ENCODE measurements at places on chromosomes 16 and 17.

- H3K36me3 ChIP-seq, result peaks cover 14% of the 10 kb centered on the region
- H3K4me3 ChIP-seq, result no peak overlapping the region
- H3K27me3 ChIP-seq, result no peaks in the 10 kb centered on the region
- peaks cover 13% of the 10 kb centered on the region for H3K4me1 ChIP-seq
- no peak for DNase-seq
Measured at GRCh38 chr16:75340741-75341491, 89.5 kb upstream of the BCAR1 start.

DNA sequence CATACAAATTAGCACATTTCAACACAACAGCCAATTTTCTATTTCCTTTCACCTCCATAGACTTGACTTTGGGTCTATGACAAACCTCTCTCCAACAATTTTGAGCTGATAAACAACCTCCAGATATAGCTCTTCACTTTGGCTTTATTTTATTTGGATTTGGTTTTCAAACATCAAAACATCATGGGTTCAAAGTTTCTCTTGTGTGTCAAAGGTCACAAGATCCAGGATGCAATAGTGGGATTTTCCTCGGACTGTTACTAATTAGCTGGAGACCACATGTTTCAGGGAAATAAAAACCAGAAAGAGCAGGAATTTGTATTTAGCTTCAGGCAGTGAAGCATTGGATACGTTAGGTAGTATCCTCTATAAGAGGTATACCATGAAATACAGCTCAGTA lies 351.0 kb upstream of the SOX9 start:
- no peak overlapping the region for H3K4me3 ChIP-seq
- no peaks in the 10 kb centered on the region for H3K36me3 ChIP-seq

DNA sequence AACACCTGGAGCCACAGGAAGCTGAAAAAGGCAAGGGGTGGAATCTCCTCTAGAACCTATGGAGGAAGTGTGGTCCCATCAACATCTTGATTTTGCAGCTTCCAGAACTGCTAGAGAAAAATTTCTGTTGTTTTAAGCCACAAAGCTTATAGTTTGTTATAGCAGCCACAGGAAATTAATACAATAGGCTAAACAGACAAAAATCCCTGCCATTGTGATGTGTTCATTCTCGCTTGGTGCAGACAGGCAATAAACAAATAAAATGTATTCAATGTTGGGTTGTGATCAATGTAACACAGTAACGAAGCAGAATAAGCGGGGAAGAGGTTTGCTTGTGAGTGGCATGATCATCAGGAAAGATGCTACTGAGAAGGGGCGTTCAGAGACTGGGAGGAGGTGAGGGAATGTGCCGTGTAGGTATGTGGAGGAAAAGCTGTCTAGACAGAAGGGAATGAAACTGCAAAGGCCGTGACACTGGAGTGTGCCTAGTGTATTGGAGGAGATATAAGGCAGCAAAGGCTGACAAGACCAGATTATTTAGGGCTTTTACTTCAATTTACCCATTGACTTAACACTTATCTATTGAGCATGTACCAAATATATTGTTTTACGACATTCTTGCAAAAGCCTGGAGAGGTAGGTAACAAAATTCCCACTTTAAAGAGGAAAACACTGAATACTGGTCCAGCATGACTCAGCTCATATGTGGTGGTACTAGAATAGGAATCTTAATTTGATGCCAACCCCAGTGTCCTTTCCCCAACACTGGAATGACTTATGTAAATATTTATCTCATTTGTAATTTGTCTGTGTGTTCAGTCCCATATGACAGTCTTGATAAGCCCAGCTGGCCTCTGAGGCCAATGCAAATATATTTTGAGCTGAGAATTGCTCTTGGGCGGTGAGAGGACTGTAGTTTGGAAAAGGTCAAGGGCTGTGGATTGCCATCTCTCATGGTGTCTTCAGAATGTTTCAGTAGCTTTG lies 375.9 kb downstream of the CDH13 start:
- no peaks in the 10 kb centered on the region for H3K27me3 ChIP-seq
- H3K4me1 ChIP-seq, result no peaks in the 10 kb centered on the region
- H3K4me3 ChIP-seq, result no peak overlapping the region
- H3K36me3 ChIP-seq, result no peaks in the 10 kb centered on the region
- no peak overlapping the region for H3K27ac ChIP-seq

DNA sequence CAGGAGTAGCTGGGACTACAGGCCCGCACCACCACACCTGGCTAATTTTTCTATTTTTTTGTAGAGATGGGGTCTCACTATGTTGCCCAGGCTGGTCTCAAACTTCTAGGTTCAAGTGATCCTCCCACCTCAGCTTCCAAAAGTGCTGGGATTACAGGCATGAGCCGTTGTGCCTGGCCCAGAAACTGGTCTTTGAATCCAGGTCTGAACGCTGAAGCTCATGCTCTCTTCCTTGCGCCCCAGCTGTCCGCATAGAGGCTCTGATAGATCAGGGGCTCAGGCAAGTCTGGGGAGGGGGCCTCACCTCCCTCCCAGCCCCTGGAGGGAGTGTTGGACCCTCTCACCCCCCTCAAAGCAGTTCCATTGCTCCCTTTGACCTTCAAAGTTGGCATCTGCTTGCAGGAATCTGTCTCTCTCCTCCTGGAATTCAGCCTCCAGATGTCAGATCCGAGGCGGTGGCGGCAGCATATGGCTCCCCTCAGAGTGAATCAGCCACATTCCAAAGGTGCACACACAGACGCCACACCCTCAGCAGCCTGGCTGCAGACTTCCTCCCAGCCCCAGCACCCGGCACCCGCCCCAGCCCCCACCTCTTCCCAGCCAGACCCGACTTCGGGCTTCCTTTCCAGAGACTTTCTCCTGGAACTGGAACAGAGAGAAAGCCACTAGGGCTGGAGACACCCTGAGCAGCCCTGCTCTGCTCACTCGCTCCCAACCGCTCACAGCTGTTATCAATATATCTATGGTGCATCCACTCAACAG lies 16.9 kb upstream of the GLIS2 start:
- H3K27ac ChIP-seq, result no peak overlapping the region
- no peak overlapping the region for H3K4me3 ChIP-seq
- H3K4me1 ChIP-seq, result no peaks in the 10 kb centered on the region
- H3K27me3 ChIP-seq, result no peaks in the 10 kb centered on the region
- no peak for DNase-seq
- H3K36me3 ChIP-seq, result no peaks in the 10 kb centered on the region

DNA sequence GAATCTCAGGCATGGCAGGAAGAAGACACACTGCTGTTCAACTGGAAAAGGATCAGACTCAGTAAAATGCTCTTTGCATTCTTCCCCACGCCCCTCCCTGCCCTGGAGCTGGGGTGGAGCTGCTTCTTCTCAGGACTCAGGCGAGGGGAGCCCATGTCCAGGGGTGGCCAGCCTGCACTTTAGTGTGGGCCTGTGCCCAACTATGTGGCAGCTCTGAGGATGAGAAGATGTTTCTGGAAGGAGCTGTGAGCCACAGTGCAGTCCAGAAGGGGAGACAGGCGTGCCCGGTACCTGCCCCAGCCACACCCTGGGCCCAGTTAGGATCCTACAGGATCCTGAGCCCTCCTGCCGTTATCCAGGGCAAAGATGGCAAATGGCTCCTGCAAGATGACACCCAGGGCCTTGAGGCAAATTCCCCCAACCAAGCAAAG lies 120.3 kb downstream of the ANKRD11 start:
- no peaks in the 10 kb centered on the region for H3K27me3 ChIP-seq
- peaks cover 100% of the 10 kb centered on the region for H3K4me1 ChIP-seq
- no peak overlapping the region for H3K27ac ChIP-seq
- peaks cover 34% of the 10 kb centered on the region for H3K36me3 ChIP-seq
- no peak overlapping the region for H3K4me3 ChIP-seq
- DNase-seq, result no peak

GRCh38 chr17:36741019-36741902 lies 139.9 kb downstream of the MRM1 start:
- H3K27ac ChIP-seq, result no peak overlapping the region
- no peaks in the 10 kb centered on the region for H3K36me3 ChIP-seq
- H3K4me3 ChIP-seq, result no peak overlapping the region
- H3K27me3 ChIP-seq, result peaks cover 6% of the 10 kb centered on the region

DNA sequence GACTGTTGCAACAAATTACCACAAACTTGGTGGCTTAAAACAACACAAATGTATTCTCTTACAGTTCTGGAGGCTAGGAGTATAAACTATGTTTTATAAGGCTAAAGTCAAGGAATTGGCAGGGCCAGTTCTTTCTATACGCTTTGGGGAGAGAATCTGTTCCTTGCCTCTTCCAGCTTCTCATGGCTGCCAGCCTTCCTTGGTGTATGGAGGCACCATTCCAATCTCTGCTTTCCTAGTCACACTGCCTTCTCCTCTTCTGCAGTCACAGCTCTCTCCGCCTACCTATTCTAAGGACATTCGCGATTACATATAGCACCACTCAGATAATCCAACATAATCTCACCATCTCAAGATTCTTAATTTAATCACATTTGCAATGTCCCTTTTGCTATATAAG lies 140.4 kb upstream of the GNAO1 start:
- DNase-seq, result no peak
- H3K4me3 ChIP-seq, result no peak overlapping the region
- no peak overlapping the region for H3K27ac ChIP-seq
- no peaks in the 10 kb centered on the region for H3K27me3 ChIP-seq
- H3K36me3 ChIP-seq, result no peaks in the 10 kb centered on the region
- H3K4me1 ChIP-seq, result peaks cover 10% of the 10 kb centered on the region

GRCh38 chr17:949623-950303 lies 29.8 kb downstream of the NXN start:
- no peak overlapping the region for H3K4me3 ChIP-seq
- peaks cover 4% of the 10 kb centered on the region for H3K27me3 ChIP-seq

DNA sequence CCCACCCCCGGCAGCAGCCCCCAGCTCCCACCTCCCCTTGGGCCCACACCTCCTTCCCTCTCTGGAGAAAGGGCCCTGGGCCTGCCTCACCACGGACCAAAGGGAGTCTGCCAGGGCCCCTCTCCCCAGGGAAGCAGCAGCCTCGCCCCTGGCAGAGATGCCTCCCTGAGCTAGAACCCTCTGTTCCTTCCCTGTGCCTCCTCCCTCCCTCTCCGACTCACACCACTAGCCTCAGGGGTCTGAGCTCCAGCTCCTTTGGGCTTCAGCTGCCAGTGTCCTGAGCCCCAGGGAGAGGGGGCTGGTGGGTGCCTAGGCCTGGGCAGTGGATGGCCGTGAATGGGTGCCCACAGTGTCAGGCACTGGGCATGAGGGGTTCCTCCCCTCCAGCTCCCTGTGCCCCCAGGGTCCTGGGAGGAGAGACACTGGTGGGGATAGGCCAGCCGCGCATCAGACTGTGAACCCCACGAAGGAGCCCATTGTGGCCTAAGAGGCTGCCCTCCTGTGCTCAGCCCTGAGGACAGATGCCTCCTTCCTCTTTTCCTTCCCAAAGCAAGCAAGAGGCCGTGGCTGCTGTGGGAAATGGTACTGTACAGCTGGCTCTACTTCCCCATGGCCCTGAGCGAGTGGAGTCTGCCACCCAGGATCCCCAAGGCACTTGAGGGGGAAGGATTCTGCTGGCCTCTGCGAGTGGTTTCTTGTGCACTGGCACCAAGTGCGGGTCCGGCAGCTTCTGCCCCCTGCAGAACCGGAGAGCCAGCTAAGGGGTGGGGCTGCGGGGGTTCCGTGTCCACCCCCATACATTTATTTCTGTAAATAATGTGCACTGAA lies 20.7 kb downstream of the MMP15 start:
- no peak overlapping the region for H3K4me3 ChIP-seq
- peaks cover 8% of the 10 kb centered on the region for H3K4me1 ChIP-seq
- DNase-seq, result no peak
- no peaks in the 10 kb centered on the region for H3K27me3 ChIP-seq
- peak overlapping the region; percentile 69 for H3K27ac ChIP-seq

DNA sequence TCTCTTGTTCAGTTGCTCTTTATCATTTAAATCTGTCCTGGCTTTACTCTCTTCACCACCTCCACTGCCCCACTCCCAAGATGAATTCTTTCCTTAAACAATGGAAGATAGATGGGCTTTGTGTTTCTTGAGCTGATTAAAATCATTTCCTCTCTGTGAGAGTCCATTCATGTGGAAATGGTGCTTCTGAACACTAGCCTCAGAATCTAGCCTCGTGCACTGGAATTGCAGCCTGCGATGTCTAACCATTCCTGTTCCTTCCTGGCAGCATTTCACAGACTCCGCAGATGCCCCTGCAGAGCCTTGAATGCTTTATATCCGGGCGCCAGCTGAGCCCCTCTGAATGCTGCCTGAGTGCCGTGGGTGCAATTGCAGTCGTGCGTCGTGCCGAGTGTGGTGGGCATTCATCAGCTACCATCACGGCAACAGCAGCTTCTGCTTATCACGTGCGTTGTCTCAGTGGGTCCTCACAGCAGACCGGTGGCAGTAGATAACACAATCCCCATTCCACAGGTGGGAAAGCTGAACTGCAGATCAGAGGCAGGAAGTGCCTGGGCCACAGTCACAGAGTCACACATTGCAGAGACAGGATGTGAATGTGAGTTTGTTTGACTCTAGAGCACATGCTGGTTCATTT lies 172.8 kb upstream of the WSCD1 start:
- no peaks in the 10 kb centered on the region for H3K36me3 ChIP-seq
- no peaks in the 10 kb centered on the region for H3K27me3 ChIP-seq
- no peak for DNase-seq
- no peak overlapping the region for H3K4me3 ChIP-seq

DNA sequence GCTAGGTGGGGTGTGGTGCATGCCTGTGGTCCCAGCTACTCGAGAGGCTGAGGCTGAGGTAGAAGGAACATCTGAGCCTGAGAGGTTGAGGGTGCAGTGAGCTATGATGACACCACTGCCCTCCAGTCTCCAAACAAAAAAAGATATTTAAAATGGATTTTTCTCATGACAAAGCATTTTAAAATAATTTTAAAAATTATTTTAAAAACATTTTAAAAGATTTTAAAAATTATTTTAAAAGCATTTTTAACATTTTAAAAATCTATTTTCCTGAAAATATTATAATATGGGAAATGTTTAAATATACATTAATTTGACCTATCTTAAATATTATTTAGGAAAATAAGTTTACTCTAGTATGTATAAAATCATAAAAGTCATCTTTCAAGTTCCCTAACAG lies 26.8 kb downstream of the MED13 start:
- peaks cover 59% of the 10 kb centered on the region for H3K36me3 ChIP-seq
- H3K4me1 ChIP-seq, result peaks cover 8% of the 10 kb centered on the region
- H3K4me3 ChIP-seq, result no peak overlapping the region
- no peak overlapping the region for H3K27ac ChIP-seq
- H3K27me3 ChIP-seq, result no peaks in the 10 kb centered on the region

GRCh38 chr17:64315032-64315490 lies 52.0 kb upstream of the TEX2 start:
- DNase-seq, result peak; percentile 84
- H3K4me3 ChIP-seq, result no peak overlapping the region
- H3K27me3 ChIP-seq, result no peaks in the 10 kb centered on the region
- H3K27ac ChIP-seq, result peak overlapping the region; percentile 75
- H3K36me3 ChIP-seq, result no peaks in the 10 kb centered on the region

- H3K4me3 ChIP-seq, result peak overlapping the region; percentile 50
- no peaks in the 10 kb centered on the region for H3K27me3 ChIP-seq
- DNase-seq, result peak; percentile 85
- no peaks in the 10 kb centered on the region for H3K4me1 ChIP-seq
- H3K36me3 ChIP-seq, result no peaks in the 10 kb centered on the region
Measured at GRCh38 chr17:44628243-44629188, 27.8 kb upstream of the MEIOC start.
